WTC11 (cell line): ENCODE measurements at places on chromosomes 4 and X.

- DNase-seq = peak; percentile 28
Observed at GRCh38 chrX:134545510-134545909, 85.5 kb downstream of the HPRT1 start.

DNA sequence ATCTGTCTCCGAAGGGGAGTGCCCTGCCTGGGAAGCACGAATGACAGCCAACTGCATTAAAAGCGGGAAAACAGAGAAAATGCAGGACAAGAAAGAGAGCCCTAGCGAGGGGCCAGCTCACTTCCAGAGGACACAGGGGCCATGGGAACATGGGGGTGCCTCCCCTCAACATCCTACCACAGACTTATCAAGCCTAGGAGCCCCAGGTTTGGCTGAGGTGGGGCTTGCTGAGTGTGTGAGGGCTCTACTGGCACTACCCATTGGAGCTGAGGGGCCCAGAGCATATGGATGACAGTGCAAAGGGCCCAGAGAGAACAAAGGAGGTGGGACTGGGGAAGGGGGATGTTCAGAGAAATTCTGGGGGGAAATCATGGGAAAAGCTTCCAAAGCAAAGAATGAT, 101.8 kb downstream of the PJA1 start:
- no peak for DNase-seq

DNA sequence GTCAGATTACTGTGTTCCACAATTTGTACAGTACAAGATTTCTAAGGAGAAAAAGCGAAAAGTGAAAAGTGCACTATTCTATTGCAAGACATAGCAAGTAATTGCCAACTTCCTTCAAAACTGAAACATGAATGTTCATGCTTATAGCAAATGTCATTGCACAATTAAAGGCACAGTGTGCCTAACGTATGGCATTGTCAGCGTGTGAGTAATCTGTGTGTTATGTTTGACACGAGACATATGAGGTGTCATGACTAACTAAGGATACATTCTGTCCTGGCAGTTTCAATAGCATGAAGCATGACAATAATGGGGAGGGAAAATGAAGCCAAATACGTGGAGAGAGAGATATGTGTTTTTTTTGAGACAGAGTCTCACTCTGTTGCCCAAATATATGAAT, 33.6 kb upstream of the TBC1D9 start:
- no peak for DNase-seq

DNA sequence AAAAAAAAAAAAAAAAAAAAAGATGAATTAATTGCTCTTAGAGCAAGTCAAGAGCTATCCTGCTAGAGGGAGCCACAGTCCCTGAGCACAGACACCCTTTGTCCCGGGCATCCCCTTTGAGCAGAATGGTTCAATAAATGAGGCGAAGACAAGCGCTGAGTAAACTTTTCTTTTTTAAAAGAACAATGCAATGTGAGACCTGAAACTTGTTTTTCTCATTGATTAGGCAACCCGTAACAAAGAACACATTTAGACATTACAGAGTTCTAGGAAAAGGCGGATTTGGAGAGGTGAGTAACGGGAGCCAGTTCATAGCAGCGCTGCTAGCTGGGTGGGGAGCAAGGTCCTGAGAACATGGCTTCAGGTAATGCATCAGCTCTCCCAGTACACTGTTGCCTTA, 46.1 kb downstream of the GRK4 start:
- DNase-seq = peak; percentile 28

DNA sequence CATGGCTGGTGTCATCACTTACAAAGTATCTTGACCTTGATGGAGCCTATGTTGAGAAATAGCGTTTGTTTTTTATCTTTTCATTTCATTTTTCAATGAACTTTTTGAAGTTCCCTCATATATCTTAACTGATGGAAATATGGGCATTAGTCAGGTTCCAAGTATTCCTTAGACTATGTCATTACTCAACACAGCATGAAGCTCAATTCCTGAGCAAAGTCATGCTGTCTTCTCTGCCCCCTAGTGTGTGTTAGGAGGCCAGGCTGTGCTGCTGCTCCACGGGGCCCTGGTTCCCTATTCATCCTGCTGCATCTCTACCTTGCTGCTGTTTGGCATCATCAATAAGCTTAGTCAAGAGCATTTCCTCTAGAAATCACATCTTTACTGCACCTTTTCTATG, 40.9 kb downstream of the GPR143 start:
- DNase-seq = no peak

DNA sequence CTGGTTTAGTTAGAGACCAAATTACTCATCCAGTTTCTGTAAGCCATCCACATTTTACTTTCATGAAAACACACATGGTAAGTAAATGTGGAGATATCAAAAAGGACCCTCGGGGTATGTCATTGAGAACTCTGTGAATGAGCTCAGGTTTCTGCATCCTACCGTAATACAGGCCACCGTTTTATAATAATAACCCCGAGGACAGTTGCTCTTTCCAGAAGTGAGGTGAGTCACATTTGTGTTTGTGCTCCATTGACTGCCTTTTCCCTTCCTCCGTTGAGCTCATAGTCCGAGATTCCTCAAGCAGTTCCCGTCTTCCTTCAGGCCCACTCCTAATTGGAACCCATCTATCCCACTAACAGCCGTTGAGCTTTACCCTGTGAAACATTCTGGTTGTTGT, 95.3 kb downstream of the GRID2 start:
- no peak for DNase-seq

- DNase-seq = no peak
Observed at GRCh38 chr4:25970691-25971432, 56.8 kb downstream of the SMIM20 start.

DNA sequence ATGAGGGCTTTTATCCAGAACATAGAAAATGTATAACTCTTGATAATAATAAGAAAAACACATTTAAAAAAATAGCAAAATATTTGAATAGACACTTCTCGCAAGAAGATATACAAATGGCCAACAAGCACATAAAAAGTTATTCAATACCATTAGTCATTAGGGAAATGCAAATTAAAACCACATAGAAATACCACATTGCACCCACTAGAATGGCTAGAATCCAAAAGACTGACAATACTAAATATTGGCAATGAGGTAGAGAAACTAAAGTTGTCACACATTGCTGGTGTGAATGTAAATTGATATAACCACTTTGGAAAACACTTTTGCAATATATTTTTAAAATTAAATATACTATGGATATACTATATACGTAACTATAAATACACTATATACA, 754.3 kb upstream of the MAGEB2 start:
- DNase-seq = no peak

- no peak for DNase-seq
Observed at GRCh38 chr4:8069102-8069752, 89.4 kb downstream of the ABLIM2 start.

GRCh38 chr4:57410331-57411052, 300.3 kb upstream of the IGFBP7 start:
- DNase-seq = no peak

GRCh38 chr4:119227690-119228089, 15.2 kb downstream of the USP53 start:
- DNase-seq = no peak

- no peak for DNase-seq
Observed at GRCh38 chr4:109810552-109811387, 4.8 kb upstream of the GAR1 start.

GRCh38 chrX:140710710-140711109, 1.2 kb downstream of the LINC00632 start:
- no peak for DNase-seq

DNA sequence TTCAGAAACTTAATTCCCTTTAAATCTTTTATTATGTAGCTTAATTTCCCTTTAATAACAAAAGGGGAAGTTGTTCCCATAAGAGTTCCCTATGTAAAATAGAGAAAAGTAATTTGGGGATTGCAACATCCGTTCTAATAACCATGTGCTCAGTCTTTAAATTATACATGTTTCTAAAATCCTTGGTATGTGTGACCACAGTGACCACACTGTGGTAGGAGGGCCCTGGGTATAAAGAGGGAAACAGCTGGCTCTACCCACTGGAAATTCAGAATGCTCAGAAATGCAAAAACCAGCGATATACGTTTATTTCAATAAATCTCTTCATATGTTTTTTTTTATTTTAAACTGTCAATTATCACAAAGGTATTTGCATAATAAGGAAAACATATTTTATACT, 219.1 kb downstream of the FGF13 start:
- no peak for DNase-seq

DNA sequence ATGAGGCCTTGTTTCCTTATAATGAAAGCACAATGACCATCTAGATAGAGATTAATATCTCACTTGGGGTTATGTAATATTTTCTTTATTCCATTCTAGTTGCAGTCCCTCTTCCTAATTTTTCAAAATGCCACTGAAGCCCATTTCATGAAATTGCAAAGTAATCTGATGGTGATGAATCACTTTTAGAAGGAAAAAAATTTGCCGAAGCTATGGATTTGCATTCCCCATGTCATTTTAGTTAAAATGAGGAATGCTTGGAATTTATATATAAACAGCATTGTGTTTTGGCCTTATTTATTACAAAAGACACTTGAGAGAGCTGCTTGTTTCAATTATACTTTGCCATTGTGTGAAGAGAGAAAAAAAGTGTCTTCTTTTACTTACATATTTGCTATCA, 241.7 kb upstream of the TEX13A start:
- DNase-seq = no peak

DNA sequence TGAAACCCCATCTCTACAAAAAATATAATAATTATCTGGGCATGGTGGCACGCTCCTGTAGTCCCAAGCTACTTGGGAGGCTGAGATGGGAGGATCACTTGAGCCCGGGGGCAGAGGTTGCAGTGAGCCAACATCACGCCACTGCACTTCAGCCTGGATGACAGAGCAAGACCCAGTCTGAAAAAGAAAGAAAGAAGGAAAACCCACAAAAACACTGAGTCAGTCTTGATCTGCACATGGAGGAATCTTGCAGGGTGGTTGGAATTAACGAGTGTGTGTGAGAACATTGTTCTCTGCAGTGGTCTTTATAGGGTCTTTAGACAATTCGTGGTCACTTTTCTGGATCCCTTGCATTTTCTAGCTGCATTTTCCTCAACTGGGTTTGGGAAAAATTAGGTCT, 23.2 kb downstream of the ADD1 start:
- no peak for DNase-seq

DNA sequence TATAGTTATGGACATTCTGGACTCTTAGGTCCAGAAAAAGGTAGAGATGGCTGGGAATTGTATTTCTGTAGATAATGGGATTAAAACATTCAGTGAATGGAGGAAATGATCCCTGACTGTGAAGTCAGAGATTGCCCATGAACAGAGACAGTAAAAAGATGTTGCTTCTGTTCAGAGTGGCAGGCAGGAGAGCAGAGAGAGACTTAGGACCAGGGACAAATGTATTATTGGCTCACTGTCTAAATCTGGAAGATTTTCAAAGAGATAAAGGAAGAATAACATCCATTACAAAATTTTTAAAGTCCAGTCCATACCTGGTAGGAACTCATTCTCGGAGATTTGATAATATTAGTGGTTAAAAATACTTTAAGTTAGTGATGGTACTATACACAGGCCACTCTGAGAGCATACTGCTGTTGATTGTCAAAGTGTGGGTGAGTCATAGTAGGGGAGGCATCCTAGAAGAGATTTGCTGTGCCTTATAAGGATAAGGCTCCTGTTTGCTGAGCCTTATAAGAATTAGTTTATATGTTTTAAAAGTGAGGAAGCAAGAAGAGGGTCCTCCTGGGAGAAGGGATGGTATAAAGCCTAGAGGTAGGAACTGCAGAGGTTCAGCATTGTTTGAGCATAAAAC, 53.0 kb downstream of the JADE3 start:
- DNase-seq = no peak

GRCh38 chr4:129526812-129527211, 430.9 kb downstream of the C4orf33 start:
- no peak for DNase-seq

DNA sequence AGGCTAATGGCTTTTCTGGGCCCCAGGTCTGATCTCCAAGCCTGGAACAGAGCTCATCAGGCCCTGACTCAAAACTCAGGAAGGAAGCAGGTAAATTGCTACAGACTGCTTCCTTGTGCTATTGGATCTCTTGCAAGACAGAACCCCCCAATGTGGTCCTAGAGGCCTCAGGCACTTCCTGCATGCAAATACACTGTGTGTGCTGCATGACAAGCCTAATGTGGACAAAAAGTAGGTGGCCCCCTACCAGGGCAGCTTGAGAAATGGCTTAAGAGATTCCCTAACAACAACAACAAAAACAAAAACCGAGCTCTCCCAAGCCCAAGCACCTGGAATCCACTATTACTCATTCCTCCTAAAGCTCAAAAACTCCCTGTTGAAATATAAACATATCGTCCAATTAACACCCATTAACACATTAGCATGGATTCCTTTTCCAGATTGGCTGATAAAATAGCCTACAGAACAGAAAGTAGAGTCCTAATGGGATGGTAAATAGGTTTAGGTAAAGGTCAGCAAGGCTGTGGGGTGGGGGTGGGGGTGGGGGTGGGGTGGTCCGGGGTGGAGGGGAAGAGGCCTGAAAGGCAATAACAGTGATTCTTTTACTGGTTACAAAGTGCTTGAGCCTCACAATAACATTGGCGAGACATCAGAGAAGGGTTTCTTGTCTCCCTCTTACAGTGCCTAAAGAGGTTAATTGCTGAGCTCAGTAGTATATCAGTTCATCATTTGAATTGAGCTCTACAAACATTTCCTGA, 24.1 kb upstream of the FGF16 start:
- peak; percentile 32 for DNase-seq

DNA sequence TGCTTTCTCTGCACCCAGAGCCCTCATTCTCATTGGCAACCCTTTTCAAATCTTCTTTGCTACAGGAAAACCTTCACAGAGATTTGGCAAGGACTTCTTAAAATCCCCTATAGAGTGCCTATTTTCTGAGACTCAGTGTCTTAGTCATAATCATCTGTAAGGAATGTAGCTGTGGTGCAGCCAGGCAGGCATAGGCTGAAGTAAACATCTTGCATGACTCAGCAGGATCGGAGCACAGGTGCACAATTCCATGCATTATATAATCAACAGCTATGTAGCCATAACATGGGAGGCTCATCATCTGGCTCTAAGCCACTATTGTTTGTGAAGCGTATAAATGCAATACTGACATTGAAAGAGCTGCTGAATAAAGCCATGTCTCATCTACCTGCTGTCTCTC, 368.8 kb downstream of the MAGEE1 start:
- no peak for DNase-seq

DNA sequence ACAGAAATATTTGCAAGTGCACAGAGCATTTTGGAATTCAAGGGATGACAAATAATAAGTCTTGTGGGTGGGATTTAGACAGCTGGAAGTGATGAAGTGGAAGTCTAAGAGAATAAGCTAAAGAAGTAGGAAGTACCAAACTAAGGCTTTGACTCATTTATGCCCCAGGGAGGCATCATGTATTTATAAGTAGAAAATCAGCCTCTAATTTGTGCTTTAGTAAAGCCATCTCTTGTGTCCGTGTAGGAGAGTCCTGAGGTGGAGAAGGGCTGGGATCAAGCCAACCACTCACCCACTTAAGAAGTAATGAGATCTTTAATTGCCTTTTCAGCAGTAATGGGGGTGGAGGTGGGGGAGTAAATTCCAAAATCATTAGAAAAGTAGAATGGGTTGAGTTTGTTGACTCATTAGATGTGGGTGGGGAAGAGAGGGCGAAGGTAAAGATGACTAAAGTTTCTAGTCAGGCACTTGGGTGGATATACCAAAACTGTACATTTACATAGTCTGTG, 356.7 kb downstream of the STIM2 start:
- DNase-seq = no peak

- no peak for DNase-seq
Observed at GRCh38 chrX:143429131-143429530, 88.1 kb downstream of the SPANXN3 start.

- DNase-seq = no peak
Observed at GRCh38 chr4:62517716-62518115, 1317.6 kb downstream of the ADGRL3 start.

GRCh38 chrX:131907488-131908314, 115.4 kb upstream of the STK26 start:
- DNase-seq = peak; percentile 13

- DNase-seq = no peak
Observed at GRCh38 chrX:19990151-19990555, 708 bp downstream of the BCLAF3 start.
